ENCODE measurements at places on chromosomes 1 and 21. TPM values are rescaled to one million over a fixed set of nuclear protein-coding genes. Genes with fewer than 3 reads are reported as not detected.

- DNase-seq = no peak
Observed at GRCh38 chr1:29893046-29893723, 656.9 kb downstream of the PTPRU start.

DNA sequence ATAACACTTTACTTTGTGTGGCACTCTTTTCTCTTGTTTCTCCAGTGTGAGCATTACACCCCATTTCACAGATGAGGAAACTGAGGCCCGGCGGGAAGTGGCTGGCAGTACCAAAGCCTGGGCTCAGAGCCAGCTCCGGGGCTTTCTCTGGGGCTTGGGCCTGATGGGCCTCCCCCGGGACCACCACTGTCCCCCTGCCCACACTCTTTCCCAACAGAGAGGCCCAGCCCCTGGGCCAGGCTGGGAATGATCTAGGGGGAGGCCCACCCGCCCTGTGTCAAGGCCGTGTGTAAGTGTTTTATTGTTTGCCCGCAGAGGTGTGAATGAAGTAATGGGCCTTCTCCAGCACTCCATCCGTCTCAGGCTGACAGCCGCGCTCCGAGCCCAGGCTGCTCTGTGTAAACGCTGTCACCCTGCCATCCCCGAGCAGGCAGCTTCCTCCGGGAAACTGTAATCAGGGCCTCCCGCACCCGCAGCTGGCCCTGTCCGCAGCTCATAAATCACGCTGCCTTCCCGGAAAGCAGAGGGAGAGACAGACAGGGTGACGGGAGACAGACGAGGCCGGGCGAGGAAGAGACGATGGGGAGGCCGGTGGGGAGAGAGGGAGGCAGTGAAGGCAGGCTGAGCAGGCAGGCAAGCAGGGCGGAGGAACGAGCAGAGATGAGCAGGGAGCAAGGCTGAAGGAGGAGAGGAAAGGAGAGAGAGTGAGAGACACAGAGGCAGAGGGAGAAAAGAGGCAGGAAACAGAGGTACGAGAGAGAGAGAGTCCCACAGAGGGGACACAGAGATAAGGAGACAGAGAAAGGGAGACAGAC, 109.7 kb upstream of the ZBTB40 start:
- DNase-seq = peak; percentile 98

DNA sequence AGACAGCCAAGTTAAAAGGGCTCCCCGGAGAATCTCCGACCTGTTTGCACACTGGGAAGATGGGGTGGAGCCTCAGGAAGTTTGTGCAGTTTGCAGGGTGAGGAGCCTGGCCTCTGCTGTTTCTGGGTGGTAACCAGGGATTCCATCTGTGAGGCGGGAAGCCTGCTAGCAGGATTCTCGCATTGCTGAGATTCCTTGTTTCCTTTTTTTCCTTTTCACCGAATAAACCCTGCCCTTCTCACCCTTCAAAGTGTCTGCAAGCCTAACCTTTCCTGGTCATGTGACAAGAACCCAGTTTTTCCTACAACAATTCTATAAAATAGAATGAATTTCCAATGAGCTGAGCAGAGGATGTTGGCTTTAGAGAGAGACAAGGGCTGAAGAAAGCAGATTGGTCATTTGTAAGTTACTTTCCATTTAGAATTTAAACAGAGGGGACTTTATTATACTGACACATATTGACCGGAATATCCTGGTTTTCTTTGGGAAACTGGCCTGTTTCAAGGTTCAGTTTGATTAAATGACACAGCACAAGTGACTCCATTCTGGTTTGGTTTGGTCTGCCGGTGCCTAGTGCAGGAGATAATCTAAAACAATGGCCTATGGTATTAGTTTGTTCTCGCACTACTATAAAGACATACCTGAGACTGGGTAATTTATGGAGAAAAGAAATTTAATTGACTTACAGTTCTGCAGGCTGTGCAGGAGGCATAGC, 48.7 kb upstream of the DNAH14 start:
- DNase-seq = peak; percentile 49

DNA sequence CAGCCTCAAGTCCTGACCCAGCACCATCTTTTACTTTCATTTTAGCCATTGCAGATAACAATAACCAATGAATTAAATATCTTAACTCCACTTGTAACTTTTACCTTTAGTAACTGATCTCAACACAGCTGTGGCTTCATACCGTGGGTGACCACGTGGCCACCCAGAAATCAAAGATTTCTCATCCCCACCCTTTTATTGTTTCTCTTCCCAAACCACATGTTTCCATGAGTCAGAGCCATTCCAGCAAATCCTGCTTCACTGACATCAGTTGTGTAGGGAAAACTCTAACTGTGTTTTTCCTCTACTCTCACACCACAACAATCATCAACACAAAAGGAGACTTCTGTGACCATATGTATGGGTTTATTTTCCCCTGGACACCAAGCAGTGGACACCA, 25.1 kb upstream of the BRDT start:
- DNase-seq = no peak

The LDLRAD2 gene
- 2.8 TPM for polyA plus RNA-seq
